ENCODE measurements at places on chromosomes 16 and 17. TPM values are rescaled to one million over a fixed set of nuclear protein-coding genes. Genes with fewer than 3 reads are reported as not detected.

The CTCF gene
- total RNA-seq, result 30.6 TPM

The SCNN1B gene
- not detected for total RNA-seq

The TBC1D28 gene
- not detected for total RNA-seq

The EVI2B gene
- 6.3 TPM for total RNA-seq

The RAB26 gene
- total RNA-seq, result 1.6 TPM

The TMEM106A gene
- total RNA-seq, result 2.7 TPM

The CES4A gene
- 0.06 TPM for total RNA-seq

The PIPOX gene
- total RNA-seq, result 1.7 TPM

The KRTAP1-3 gene
- not detected for total RNA-seq

The AIPL1 gene
- total RNA-seq, result not detected

The AATK gene
- 0.06 TPM for total RNA-seq

The HSPB9 gene
- total RNA-seq, result not detected

The FOXL1 gene
- total RNA-seq, result 4.1 TPM

- DNase-seq, result no peak
Observed at GRCh38 chr17:81067391-81067811, 32.5 kb downstream of the BAIAP2 start.

DNA sequence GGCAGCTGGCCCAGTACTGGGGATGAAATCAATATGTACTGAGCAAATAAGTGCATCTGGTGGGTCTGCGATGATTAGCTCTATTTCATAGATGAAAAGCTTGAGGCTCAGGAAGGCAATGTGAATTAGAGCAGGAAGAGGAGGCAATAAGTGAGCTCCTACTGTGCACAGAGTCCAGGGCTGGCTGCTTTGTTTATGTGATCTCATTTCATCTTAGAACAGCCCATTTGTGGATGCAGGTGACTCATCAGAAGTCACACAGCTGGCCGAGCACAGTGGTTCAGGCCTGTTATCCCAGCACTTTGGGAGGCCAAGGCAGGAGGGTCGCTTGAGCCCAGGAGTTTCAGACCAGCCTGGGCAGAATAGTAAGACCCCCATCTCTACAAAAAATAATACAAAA, 7.1 kb downstream of the TMEM114 start:
- DNase-seq, result no peak

- DNase-seq, result peak; percentile 96
Observed at GRCh38 chr17:61201211-61201610, 198.4 kb upstream of the TBX2 start.

- no peak for DNase-seq
Observed at GRCh38 chr16:80997964-80998620, 8.6 kb downstream of the CMC2 start.

- peak; percentile 50 for DNase-seq
Observed at GRCh38 chr16:66588981-66589713, 9.9 kb downstream of the CMTM2 start.

- peak; percentile 37 for DNase-seq
Observed at GRCh38 chr17:64240741-64241347, 22.2 kb downstream of the TEX2 start.

DNA sequence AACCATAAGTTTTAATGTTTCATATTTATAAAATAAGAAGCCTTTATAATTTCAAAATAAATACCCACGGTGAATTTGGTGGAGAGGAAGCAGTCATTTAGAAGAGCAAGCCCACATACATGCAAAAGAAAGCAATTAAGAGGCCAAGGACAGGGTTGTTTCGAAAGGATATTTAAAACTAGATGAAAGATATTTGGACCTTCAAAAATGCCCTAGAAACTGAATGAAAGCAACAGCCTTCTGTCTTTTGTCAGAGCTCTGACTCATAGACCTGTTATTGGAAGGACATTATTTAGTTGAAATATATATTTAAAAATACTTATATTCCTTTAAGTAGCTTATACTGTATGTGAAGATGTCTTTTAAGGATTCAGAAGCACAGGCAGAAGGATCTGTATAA, 8.6 kb upstream of the METTL9 start:
- peak; percentile 31 for DNase-seq

- DNase-seq, result no peak
Observed at GRCh38 chr17:49524473-49525359, 29.6 kb downstream of the NGFR start.

- DNase-seq, result peak; percentile 55
Observed at GRCh38 chr16:20383106-20384029, 21.2 kb downstream of the PDILT start.

- DNase-seq, result no peak
Observed at GRCh38 chr17:67993998-67994361, 2.3 kb downstream of the C17orf58 start.

GRCh38 chr17:76752006-76752405, 14.1 kb downstream of the MFSD11 start:
- no peak for DNase-seq

GRCh38 chr17:8665684-8666083, 35.2 kb upstream of the MYH10 start:
- no peak for DNase-seq

- DNase-seq, result no peak
Observed at GRCh38 chr16:68233085-68233834, 2.7 kb downstream of the ESRP2 start.

DNA sequence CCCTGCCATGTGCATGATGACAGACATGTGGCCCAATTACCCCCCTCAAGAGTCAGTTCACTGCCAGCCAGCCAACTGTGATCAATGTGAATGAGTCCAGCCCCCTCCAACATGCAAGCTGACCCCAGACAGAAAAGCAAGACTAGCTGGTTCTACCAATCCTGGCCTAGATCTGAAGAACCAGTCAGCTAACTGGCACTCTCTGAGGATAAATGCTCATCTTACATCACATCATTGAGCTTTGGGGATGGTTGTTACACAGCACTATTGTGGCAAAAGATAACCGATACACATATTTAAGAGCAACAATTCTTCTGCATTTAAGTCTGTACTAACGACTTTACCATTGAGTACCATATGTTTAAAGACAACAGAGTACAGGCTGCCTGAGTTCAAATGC, 106.7 kb downstream of the TOX3 start:
- no peak for DNase-seq

DNA sequence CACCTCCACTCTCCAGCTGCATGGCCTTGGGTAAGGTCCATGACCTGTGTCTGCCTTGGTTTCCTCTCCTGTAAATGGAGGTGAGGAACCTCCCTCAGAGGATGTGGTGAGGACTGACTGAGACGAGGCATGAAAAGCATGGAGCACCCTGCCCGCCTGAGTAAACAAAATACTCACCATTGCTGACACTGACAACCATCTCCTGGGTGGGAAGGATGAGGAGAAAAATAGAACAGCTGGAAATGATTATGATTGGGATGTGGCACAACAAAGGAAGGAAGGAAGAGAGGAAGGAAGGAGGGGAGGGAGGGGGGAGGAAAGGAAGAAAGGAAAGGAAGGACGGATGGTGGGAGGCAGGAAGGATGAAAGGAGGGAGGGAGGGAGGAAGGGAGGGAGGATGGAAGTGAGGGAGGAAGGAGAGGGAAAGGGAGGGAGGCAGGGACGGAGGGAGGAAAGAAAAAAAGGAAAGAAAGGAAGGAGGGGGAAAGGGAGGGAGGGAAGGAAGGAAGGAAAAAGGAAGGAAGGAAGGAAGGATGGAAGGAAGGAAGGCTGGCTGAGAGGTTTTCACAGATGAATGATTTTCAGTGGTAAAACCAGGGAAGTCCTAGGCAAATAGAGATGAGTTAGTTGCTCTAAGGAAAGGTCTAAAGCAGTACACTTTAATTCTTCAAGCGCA, 276.5 kb upstream of the XYLT1 start:
- DNase-seq, result no peak

DNA sequence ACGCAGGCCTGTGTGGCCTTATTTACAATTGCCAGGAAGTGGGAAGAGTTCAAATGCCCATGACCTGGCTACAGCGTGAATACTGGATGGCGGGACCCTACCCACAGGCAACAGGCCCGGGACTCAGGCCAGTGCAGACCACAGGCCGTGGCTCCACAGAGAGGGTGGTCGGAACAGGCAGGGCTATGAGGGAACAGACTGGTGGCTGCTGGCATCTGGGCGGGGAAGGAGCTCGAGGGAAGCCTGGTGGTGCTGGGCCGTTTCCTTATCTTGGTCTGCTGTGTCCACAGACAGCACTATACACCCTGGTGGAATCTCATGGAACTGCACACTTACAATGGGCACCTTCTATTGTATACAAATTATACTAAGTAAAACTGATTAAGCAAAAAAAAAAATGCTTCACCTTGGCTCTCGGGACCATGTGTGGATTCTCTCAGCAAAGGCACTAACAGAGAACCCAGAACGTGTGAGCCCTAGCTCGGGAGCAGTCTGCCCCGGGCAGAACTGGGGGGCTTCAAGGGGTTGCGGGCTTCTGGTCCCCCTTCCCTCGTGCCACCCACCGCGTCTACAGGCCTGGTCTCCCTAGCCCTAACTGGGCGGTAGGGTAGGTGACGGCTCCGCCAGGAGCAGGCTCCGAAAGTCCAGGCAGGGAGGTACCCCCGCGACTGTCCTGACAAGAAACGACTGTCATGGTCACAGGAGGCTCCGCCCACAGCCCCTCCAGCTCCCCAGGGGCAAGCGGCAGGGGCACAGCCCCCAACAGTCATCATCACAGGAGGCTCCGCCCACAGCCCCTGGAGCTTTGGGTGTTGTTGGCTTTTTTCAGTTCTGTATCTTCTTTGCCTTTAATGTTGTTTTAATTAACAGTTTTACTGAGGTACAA, 21.8 kb downstream of the CEP131 start:
- peak; percentile 55 for DNase-seq

DNA sequence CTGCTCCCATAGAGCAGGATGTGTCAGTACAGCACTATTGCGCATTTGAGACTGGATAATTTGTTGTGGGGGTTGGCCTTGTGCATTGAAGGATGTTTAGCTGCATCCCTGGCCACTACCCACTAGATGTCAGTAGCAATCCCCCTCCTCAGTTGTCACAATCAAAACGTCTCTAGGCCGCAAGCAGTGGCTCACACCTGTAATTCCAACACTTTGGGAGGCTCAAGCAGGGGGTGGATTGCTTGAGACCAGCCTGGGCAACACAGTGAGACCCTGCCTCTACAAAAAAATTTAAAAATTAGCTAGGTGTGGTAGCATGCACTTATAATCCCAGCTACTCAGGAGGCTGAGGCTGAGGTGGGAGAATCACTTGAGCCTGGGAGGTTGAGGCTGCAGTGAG, 48.4 kb downstream of the CENPV start:
- DNase-seq, result peak; percentile 36

DNA sequence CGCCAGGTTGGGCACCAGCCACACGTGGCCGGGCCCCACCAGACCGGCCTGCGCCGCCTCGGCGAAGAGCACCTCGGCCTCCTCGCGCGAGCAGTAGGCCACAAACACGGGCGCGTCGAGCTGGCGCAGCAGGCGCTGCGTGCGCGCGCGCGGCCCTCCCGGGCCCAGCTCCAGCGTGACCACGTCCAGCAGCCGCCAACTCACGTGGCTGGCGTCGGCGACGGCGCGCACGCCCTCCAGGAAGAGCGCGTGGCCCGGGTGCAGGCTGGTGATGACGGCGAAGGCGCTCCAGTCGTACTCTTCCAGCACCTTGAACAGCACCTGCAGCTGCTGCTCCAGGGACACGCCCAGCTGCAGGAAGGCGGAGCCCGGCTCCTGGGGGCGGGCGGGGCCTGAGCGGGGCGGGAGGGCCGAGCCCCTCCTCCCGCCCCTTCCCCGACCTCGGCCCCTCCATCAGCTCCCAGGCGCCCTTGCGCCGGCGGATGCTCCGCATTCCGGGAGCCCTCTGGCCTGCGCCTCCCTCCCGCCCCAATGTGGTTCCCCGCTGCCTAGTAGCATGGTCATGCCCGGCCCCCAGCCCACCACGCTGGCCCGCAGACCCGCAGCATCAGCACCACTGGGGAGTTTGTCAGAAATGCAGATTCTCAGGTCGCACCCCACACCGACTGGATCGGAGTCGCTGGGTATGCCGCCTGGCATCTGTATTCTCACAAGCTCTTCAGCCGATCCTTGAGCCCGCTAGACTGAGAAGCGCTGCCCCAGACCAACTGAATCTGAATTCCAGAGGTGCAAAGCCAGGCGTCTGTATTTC, 7.2 kb downstream of the GRIN2C start:
- no peak for DNase-seq

DNA sequence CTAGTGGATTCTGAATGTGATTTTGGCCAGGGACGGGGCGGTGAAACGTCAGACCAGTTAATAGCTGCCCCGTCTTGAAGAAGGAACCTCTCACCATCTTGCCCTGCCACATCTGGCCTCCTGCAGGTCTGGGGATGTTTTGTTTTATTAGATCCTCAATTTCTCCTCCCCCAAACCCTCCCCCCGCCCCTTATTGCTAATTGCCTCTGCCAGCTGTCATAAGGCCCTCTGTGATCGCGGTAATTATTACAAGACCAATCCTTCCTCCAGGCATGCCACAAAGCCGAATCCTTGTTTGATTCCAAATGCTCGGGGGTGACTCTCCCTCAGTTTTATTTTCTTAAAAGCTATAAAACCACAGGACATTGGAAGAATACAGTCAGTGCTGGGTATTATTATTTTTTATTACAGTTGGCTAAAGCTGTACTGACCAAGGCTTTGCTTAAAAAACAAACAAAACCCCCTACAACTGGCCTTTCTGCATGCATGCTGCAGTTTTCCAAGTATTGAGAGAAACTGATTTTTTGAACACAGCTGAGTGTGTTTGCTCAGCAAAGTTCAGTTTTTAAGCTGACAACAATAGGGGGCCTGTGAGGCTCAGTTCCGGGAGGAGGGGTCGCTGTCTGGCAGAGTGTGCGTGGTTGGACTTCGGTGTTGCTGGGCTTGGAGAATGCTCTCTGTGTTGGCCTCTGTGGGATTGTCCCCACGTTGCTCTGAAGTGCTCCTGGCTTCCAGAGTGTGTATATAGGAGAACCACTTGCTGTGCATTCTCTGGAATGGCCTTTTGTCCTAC, 1.7 kb downstream of the KSR1 start:
- peak; percentile 51 for DNase-seq

DNA sequence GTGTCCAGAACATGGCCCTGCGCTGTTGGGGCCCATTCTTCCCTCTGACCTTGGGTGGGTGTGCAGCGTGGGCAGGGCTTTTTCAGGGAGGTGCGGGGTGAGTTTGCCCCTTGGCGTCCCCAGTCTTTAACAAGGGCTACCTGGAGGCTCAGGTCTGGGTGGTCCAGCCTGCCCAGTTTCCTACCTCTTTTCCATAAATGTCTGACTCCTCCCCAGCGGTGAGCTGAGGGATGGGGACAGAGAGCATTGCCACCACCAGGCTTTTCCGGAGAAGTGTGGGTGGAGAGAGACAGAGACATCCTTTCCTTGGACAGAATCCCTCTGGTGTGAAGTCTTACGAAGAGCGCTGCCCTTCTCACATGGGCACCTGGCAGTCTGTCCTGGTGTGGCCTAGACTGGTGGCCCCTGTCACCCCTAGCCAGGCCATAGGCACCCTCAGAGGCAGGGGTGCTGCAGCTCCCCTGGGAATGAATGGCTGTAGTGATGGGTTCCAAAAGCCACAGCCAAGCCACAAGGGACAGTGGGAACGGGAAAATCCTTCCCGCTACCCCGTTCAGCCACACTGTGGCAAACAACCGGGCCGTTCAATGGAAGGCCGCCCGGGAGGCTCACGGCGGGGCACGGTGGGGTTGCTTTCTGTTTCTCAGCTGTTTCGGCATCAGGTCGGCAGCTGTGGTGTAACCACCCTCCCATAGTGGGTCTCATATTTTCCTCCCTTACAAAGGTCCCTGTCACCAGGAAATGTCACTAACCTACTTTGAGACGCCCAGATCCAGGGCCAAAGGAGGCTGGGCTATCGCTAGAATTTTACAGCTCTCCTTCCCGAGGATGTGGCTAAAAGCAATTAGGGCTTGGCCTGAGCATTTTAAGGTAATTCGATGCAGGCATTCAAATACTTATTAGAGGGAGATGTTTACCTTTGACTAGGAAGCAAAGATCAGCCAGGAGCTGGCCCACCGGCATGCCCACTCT, 61.9 kb upstream of the GSE1 start:
- no peak for DNase-seq

GRCh38 chr17:48498164-48498850, 32.5 kb downstream of the HOXB1 start:
- DNase-seq, result peak; percentile 85
